Immature natural killer cell (primary cell): ENCODE measurements at places on chromosomes 2 and 18. TPM values are rescaled to one million over a fixed set of nuclear protein-coding genes. Genes with fewer than 3 reads are reported as not detected.
A peak's percentile ranks its signal among the peaks of the same experiment; 100 is the strongest.

DNA sequence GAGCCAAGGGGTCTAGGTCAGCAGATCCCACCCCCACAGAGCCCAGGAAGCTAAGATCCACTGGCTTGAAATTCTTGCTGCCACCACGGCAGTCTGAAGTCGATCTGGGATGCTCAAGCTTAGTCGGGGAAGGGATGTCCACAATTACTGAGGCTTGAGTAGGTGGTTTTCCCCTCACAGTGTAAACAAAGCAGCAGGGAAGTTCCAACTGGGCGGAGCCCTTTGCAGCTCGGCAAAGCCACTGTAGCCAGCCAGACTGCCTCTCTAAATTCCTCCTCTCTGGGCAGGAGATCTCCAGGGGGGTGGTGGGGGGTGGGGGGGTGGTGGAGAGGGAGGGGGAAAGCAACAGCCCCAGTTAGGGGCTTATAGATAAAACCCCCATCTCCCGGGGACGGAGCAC is 419.5 kb downstream of the NUP35 start:
- no peak for DNase-seq

GRCh38 chr2:85596026-85596333 is 435 bp downstream of the RNF181 start:
- DNase-seq = no peak

GRCh38 chr2:162840598-162841246 is 2.2 kb upstream of the KCNH7 start:
- DNase-seq = peak; percentile 6

DNA sequence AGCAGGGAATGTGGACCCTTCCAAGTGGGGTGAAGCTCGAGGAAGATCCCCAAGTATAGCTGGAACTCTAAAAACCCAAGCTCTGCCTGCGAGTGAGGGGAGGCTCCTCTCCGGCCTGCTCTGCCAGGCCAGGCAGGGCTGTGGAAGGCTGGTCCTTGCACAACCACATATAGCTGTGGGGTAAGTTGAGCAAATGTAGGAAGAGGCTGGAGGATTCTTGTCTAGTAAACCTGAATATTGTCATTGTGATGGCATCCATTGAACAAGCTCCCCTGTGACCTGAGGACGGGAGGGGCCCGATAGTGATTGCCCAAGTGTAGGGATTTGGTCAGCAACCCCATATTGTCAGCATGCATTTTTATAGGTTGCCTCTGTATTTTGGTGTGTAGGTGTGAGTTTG is 103.0 kb downstream of the ACKR3 start:
- no peak for DNase-seq

DNA sequence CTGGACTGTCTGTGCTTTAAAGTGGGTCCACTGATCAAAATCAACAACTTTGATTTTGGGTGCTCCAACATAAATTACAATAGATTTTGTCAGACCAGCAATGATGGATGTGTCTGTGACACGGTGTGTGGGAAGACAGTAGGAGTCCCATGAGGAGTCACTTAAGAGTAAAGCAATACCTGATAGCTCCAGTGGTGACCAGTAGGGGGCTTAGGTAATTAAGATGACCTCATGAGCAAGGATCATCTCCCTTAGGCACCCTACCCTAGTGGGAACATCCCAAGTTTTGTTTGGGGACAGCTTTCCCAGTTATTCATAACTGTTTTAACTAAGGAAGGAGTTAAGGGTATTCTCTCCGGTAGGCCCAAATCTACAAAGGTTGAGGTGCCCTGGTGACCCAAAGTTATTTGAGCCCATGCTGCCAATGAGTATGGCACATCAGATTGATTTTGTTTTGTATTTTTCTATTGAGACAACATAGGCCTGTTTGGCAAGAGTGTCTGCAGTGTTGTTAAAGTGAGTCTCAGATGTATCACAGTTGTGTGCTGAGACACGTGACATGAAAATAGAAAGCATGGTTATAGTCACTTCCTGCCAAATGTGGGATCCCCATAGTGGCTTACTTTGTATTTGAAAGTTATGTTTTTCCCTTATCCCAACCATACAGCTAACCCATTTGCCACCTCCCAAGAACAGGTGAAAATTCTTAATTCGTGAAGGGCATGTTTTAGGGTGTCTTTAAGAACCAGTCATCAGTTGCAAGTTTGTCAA is 1337.6 kb upstream of the SLC39A10 start:
- DNase-seq = no peak

- no peak for DNase-seq
Observed at GRCh38 chr18:24041691-24042090, 27.1 kb downstream of the TTC39C start.

DNA sequence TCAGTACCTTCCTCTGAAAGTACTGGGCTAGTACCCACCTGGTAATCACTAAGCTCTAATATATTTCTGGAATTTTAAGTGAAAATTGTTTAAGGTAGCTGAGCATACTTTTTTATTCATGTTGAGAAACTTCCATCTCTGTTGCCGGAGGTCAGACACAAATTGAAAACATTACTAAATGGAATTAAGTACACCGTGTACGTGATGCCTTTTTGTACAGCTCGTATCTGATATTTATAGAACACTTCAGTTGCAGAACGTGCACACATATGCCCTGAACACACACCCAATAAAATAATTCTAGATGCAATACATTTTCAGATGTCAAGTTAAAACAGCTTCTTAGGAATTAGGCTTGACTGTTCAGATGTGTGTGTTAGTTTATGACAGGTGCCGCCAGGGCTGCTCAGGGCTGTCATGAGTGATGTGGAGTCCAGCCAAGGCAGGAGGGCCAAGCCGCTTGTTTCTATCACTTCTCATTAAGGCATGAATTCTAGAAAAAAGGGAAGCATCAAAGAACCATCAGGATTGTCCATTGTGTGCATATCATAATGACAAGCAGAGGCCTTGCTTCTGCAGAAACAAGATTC is 80.9 kb upstream of the FOSL2 start:
- no peak for DNase-seq

GRCh38 chr2:29117636-29118303 is 2.6 kb downstream of the CLIP4 start:
- no peak for DNase-seq

DNA sequence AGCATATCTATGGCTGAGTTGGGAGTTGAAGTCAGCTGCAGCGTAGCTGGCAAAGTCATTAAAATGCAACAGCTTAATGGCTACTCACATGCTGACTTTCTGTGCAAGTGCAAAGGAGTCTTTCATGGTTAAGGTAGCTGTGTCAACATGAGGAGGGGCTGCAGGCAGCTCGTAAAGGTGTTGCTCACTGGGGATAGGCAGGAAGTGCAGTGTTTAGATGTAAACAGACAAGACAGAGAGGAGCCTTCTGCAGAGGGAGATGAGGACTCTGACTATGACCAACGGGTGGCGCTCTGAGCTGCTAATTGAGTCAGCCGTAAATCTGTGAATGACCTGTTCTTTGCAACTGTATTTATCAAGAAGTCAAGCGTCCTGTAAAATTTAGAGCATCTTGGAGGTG is 22.3 kb upstream of the CAVIN2 start:
- no peak for DNase-seq

GRCh38 chr18:37741032-37741623 is 175.5 kb upstream of the CELF4 start:
- no peak for DNase-seq

DNA sequence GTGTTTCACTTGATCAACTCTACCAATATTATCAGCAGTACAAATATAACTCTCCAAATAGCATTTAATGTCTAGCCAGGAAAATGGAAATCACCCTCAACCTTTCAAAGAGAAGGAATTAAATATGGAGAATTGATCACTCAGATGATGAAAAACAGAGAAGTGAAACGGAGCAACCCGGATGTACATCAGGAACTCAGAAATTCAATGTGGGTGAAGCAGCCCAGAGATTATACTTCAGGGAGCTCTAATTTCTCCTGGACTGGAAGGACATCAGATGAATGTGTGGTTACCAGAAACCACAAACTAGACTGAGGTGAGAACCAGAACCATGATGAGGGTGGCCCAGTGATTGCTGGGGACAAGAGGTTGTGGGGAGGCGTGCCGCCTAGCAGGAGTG is 35.5 kb upstream of the COBLL1 start:
- DNase-seq = no peak

GRCh38 chr2:96330407-96330806 is 5.2 kb upstream of the NCAPH start:
- no peak for DNase-seq

GRCh38 chr2:157837851-157838441 is 38.2 kb downstream of the ACVR1 start:
- no peak for DNase-seq

- DNase-seq = no peak
Observed at GRCh38 chr2:10170256-10170655, 47.7 kb downstream of the RRM2 start.

GRCh38 chr2:98348066-98348561 is 1.9 kb downstream of the CNGA3 start:
- no peak for DNase-seq

DNA sequence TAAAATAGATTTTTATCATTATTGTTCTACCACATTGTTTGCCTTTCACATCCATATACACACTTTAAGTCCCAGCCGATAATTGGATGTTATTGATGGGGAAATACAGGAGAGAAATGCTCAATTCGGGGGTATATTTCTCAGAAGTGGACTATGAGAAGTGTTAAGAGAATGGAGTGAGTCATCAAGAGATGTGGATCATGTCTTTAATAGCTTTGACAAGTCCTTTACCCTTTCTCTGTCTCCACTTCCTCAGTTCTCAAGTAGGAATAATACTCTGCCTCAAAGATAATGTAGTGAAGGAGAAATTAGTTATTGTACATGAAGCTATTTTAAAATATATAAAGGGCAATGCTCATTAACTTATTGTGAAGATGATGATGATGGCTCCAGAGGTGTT is 1017.6 kb upstream of the PIK3C3 start:
- no peak for DNase-seq

DNA sequence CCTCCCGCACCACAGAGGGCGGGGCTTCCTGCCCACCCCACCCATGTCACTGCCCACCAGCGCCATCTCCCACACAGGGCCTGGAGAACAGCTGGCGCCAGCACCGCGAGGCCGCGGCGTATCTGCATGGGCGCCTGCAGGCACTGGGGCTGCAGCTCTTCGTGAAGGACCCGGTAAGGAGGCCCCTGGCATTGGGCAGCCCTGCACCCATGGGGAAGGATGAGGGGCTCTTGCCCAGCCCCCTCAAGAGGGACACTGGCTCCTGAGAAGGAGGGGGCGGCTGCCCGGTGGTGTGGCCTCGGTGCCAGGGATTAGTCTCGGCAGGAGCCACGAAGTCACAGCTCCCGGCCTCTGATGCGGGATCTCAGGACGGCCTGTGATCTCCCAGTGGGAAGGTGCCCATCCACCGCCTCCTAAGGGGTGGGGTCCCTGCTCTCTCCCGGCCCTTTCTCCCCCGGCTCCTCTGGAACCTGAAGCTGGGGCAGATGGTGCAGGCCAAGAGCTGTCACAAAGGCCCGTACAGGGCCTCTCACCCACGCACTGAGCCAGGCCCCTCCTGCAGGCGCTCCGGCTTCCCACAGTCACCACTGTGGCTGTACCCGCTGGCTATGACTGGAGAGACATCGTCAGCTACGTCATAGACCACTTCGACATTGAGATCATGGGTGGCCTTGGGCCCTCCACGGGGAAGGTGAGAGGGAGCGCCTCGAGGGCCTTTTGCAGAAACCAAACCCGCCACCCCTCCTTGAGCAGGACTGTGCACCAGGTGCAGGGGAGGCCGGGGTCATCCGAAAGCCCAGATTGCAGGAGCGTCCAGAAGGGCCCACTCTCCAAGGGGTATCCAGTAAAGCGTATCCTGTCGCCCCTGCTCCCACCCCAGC is 9.1 kb downstream of the AGXT start:
- no peak for DNase-seq

- DNase-seq = no peak
Observed at GRCh38 chr18:55576001-55576400, 12.0 kb downstream of the TCF4 start.

- DNase-seq = no peak
Observed at GRCh38 chr2:103285354-103285753, 523.5 kb downstream of the TMEM182 start.

- no peak for DNase-seq
Observed at GRCh38 chr18:42141439-42141838, 186.4 kb downstream of the PIK3C3 start.

DNA sequence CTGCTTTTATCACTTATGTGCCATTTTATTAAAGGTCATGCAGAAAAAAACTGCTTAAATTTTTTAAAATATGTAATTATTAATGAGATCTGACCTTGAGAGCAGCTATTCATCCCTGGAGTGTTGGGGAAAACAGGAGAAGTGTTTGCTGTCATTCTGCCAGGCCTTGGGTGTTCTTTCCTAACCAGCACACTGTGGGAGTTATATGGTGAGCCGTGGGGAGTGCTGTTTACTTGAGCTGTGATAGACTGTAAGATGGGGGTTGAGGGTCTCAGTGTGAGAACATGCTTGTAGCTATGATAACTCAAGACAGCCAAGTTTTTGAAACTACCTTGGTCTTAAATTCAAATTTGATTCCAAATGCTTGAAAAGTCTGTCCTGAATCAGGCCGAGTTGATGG is 101.3 kb upstream of the ARHGAP28 start:
- DNase-seq = no peak

DNA sequence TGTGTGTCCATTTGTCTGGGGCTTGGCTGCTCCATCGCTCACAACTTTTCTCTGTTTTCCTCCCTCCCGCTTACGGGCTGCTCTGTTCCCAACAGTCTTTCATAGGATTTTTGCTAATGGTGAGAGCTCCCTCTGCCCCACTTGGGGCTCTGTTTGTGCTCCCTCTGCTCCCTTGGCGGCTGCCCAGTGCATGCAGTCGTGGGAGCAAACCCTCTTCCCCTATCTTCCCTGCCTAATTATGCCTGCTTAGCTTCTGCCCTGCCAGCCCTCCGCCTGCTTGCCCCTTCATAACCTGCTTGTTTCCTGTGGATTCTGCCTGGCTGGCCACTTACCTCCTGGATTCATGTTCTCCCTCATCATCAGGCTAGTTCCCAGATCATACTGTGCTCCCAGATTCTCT is 6.6 kb upstream of the KRTCAP3 start:
- DNase-seq = no peak

ATP8B1 gene
- not detected for polyA plus RNA-seq

TUBA3E gene
- polyA plus RNA-seq = not detected

PELI1 gene
- 4.8 TPM for polyA plus RNA-seq

ECEL1 gene
- polyA plus RNA-seq = not detected

GAD1 gene
- polyA plus RNA-seq = not detected

TIMM21 gene
- 11.6 TPM for polyA plus RNA-seq

LRP2 gene
- not detected for polyA plus RNA-seq

RALBP1 gene
- 71.2 TPM for polyA plus RNA-seq

KLHL29 gene
- polyA plus RNA-seq = 0.02 TPM

MERTK gene
- not detected for polyA plus RNA-seq

SALL3 gene
- not detected for polyA plus RNA-seq

GALNT3 gene
- 7.6 TPM for polyA plus RNA-seq

EDAR gene
- polyA plus RNA-seq = not detected

FRZB gene
- polyA plus RNA-seq = not detected

PROC gene
- polyA plus RNA-seq = 0.87 TPM

ALPG gene
- not detected for polyA plus RNA-seq
